ENCODE measurements at places on chromosomes 5 and 9.

- H3K4me1 ChIP-seq: peaks cover 10% of the 10 kb centered on the region
- no peak for DNase-seq
- no peak overlapping the region for H3K27ac ChIP-seq
Measured at GRCh38 chr9:108867829-108868228, 5.8 kb downstream of the ACTL7A start.

DNA sequence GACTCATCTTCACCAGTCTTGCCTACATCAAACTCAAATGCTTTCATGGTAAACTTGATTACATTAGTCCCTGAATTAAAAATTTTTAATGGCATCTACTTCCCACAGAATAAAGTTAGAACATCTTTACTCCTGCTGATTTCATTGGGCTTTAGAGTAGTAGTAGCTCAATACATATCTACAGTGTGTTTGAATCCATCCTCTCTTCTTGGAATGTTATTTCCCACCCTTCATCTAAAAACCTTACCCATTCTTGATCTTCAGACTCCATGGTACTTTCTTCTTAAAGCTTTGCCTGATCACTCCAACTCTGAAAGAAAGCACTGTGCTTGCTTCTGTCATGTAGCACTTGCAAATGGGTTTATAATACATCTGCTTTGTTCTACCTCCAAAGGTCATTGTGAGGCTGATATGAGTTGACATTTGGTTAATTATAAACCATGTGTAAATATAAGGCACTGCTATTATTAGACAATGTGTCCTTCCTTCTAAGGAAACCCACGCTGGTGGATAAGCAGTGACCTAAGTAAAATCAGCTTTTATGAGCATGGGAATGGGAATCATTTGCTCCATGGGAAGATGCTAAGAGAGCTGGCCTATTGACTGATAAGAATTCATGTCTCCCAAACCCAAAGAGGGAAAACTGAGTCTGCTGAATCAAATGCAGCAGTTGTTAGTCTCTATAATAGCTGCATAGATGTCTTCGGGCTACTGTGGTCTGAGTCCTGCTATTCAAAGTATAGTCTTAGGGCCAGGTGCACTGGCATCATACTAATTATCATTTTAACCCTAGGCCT, 7.5 kb upstream of the PRLR start:
- H3K27me3 ChIP-seq: peaks cover 7% of the 10 kb centered on the region
- peaks cover 31% of the 10 kb centered on the region for H3K4me1 ChIP-seq
- no peak overlapping the region for H3K4me3 ChIP-seq
- no peak for DNase-seq
- H3K27ac ChIP-seq: peak overlapping the region; percentile 70

- no peak for DNase-seq
- no peak overlapping the region for H3K27ac ChIP-seq
- H3K4me3 ChIP-seq: no peak overlapping the region
- H3K27me3 ChIP-seq: no peaks in the 10 kb centered on the region
Measured at GRCh38 chr9:27888661-27889295, 315.5 kb upstream of the C9orf72 start.

- no peak for DNase-seq
- peaks cover 14% of the 10 kb centered on the region for H3K4me1 ChIP-seq
- H3K36me3 ChIP-seq: no peaks in the 10 kb centered on the region
- H3K27ac ChIP-seq: no peak overlapping the region
- no peak overlapping the region for H3K4me3 ChIP-seq
Measured at GRCh38 chr5:81363093-81363871, 30.7 kb downstream of the ACOT12 start.

GRCh38 chr5:136249678-136250266, 56.8 kb upstream of the SMIM32 start:
- no peaks in the 10 kb centered on the region for H3K36me3 ChIP-seq
- no peak overlapping the region for H3K27ac ChIP-seq
- peak; percentile 48 for DNase-seq
- H3K4me3 ChIP-seq: no peak overlapping the region
- H3K4me1 ChIP-seq: no peaks in the 10 kb centered on the region
- H3K27me3 ChIP-seq: peaks cover 12% of the 10 kb centered on the region
